Pancreas (tissue), 10 donors: ENCODE measurements at places on chromosomes 16 and 17. TPM values are rescaled to one million over a fixed set of nuclear protein-coding genes. Genes with fewer than 3 reads are reported as not detected.

Gene CDH1
- 225 TPM for total RNA-seq

- no peak overlapping the region for H3K4me3 ChIP-seq
- DNase-seq, result no peak
- H3K27ac ChIP-seq, result no peak overlapping the region
- no peaks in the 10 kb centered on the region for H3K27me3 ChIP-seq
- H3K36me3 ChIP-seq, result no peaks in the 10 kb centered on the region
Measured at GRCh38 chr17:77266213-77266612, 125.4 kb downstream of the SEC14L1 start.

DNA sequence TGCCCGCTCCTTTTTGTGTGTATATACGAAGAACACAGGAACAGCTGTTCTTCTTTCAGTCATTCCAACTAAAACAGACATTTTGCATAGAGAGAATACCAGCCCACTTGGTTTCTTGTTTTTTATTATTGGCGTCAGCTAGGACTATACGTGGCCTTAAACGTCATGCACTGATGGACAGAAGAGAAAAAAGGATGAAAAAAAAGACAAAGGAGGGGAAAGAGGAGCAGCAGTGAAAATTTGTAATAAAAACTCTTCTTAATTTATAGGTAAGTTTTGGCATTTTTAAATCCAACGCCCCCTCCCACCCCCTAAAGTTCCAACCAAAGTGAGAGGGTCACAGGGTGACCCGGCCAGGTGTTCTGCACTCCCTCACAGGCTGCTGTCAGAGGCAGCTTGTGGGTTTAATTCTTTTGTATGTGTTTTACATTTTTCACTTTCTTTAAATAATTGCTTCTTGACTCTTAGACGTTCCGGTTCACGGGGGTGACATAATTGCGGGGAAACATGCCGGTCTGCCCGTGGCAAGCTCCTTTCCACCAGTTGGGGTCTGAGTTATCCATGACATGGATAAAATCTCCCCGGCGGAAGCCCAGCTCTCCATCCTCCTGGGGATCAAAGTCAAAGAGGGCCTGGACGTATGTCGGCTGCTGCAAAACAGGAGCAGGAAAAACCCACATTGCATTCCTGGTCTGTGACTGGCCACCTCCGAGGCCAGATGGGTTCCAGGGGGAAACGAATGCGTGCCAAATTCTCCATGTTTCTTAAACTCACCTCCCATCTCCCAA is 30.9 kb upstream of the SLC25A19 start:
- H3K4me3 ChIP-seq, result no peak overlapping the region
- no peaks in the 10 kb centered on the region for H3K27me3 ChIP-seq
- no peak overlapping the region for H3K27ac ChIP-seq
- no peak for DNase-seq
- H3K36me3 ChIP-seq, result no peaks in the 10 kb centered on the region

GRCh38 chr17:20284022-20284421 is 183.3 kb downstream of the LGALS9B start:
- no peaks in the 10 kb centered on the region for H3K27me3 ChIP-seq
- no peak overlapping the region for H3K27ac ChIP-seq
- DNase-seq, result no peak
- no peak overlapping the region for H3K4me3 ChIP-seq

DNA sequence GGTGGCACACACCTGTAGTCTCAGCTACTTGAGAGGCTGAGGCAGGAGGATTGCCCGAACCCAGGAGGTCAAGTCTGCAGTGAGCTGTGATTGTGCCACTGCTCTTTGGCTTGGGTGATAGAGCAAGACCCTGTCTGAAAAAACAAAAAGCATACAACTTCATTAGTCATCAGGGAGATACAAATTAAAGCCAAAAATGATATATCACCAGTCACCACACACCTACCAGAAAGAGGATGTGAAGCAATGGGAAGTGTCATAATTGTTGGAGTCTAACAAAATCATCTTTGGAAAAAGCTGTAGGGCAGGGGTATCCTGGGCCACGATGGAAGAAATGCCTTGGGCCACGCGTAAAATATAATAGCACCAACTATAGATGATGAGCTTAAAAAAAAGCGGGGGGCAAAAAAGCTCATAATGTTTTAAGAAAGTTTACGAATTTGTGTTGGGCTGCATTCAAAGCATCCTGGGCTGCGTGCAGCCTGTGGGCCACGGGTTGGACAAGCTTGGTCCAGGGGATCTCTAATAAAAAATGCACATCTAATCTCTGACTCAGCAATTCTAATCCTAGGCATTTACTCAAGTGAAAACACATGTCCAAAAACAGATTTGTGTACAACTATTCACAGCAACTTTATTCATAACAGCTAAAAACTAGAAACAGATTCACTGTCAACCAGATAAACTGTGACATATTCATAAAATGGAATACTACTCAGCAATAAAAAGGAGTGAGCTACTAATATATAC is 65.9 kb downstream of the HIC1 start:
- no peak for DNase-seq
- H3K4me1 ChIP-seq, result no peaks in the 10 kb centered on the region
- no peaks in the 10 kb centered on the region for H3K36me3 ChIP-seq
- H3K27me3 ChIP-seq, result no peaks in the 10 kb centered on the region
- no peak overlapping the region for H3K4me3 ChIP-seq

DNA sequence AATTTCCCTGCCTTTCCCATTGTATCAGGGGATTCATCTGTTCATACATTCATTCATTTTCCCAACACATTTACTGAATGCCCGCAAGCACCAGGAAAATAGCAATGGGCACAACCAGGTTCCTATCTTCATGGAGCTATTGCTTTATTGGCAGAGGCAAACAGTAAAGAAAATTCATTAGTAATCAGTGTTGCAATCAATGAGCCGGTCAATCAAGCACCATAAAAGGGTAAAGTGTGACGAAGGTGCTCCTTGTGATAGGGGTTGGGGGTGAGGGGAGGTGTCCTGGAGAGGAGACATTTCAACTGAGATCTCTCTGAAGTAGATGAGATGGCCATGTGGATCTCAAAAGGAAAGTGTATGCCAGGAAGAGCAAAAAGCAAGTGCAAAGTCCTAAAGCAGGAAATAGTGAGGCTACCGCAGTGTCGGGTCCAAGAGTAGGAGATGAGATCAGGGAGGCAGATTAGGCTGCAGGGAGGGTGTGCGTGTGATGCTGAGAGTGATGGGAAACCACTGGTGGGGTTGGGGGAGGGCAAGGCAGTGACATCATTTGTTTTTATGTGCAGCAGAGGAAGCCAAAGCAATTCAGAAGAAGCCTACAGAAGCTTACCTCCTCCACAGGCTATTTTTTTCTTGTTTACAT is 28.4 kb downstream of the CDH13 start:
- H3K4me1 ChIP-seq, result no peaks in the 10 kb centered on the region
- H3K36me3 ChIP-seq, result no peaks in the 10 kb centered on the region
- H3K27me3 ChIP-seq, result peaks cover 15% of the 10 kb centered on the region
- H3K27ac ChIP-seq, result no peak overlapping the region

DNA sequence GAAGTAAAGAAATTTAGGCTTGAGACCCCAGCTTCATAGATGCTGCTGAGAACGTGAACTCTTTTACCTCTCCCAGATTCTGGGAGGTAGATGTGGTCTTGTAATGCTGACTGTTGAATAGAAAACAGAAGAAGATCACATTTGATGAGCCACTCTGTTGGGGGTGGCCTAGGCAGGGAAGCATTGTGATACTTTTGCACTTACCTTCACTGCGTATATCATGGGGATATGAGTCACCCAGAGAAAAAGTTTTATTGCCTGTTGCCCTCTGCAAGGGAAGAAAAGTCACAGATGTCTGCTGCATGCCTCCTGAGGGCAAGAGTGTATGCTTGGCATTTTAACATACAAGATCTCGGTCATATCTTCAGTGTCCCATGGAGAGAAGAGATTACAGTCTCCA is 365.4 kb downstream of the SNX29 start:
- H3K36me3 ChIP-seq, result no peaks in the 10 kb centered on the region
- no peaks in the 10 kb centered on the region for H3K4me1 ChIP-seq
- H3K27ac ChIP-seq, result no peak overlapping the region
- no peak overlapping the region for H3K4me3 ChIP-seq
- no peaks in the 10 kb centered on the region for H3K27me3 ChIP-seq
- no peak for DNase-seq

DNA sequence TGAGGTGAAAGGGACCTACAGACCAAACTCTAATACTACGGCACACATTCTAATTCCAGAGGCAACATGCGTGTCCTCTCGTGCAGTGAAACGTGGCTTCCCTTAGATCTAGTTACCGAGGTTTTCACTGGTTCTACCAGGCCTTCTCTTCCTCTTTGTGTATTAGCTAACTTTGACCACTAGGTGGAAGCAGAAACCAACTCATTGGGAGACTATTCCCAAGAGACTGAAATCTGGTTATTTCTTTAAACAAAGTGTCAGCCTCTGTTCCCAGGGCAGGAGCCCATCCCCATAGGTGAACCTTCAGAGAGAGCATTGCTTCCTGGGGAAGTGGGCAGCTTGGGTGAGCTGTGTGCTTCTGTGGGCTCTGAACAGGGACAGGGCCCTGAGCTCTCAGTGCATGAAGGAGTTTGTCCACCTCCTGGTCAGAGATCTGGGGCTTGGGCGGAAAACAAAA is 19.7 kb upstream of the RCVRN start:
- H3K27me3 ChIP-seq, result peaks cover 4% of the 10 kb centered on the region
- H3K4me1 ChIP-seq, result no peaks in the 10 kb centered on the region
- no peak overlapping the region for H3K4me3 ChIP-seq
- H3K27ac ChIP-seq, result no peak overlapping the region
- H3K36me3 ChIP-seq, result no peaks in the 10 kb centered on the region

DNA sequence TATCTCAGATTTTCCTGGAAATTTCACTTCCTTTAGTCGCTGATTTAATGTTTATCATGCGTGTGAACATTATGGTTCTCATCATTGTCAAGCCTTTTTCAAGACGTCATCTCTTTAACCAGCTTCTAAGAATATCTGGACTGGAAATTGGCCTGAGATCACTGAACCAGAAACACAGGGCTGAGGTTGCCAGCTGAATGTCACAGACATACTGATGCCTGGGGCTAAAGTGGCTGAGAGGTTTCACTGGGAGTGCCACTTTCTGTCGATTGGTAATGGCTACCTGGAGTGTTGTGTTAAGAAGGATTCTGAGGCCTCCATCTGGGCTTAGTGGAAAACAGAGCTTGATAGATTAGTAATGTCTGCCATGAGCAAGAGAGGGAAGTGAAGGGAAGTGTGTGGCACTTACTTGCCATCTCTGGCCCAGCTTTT is 54.2 kb downstream of the CRISPLD2 start:
- H3K4me3 ChIP-seq, result no peak overlapping the region
- no peaks in the 10 kb centered on the region for H3K4me1 ChIP-seq
- H3K27ac ChIP-seq, result no peak overlapping the region
- DNase-seq, result no peak
- no peaks in the 10 kb centered on the region for H3K36me3 ChIP-seq
